ENCODE measurements at places on chromosomes 6 and 20. TPM values are rescaled to one million over a fixed set of nuclear protein-coding genes. Genes with fewer than 3 reads are reported as not detected.

LIN28B gene
- not detected for total RNA-seq

ANKRD66 gene
- not detected for total RNA-seq

LTA gene
- total RNA-seq = not detected

KCNK5 gene
- 110 TPM for total RNA-seq

DEFB114 gene
- not detected for total RNA-seq

SSTR4 gene
- total RNA-seq = not detected

DNA sequence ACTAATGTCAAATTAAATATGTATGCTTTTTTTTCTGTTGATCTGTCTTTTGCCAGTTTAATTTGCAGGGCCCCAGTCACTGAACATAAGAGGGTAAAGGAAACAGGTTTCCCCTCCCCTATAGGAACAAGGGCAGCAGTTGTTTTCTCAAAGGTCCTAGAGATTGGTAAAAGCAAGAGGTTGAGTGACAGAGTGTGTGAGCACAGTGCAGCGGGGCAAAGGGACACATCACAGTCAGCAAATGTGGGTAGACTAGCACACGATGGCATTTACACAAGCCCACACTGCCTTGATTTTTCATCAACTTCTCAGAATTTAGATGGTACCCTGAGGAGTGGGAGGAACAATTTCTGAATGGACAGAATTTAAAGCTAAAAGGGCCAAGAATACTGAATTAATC lies 138.7 kb upstream of the MYLIP start:
- no peak for DNase-seq

- no peak for DNase-seq
Measured at GRCh38 chr6:165637586-165637985, 25.5 kb downstream of the PDE10A start.

SLC32A1 gene
- total RNA-seq = not detected

GRCh38 chr6:83862776-83863471 lies 3.4 kb downstream of the CYB5R4 start:
- DNase-seq = no peak

- DNase-seq = no peak
Measured at GRCh38 chr20:59966428-59966827, 8.2 kb downstream of the CDH26 start.

DNA sequence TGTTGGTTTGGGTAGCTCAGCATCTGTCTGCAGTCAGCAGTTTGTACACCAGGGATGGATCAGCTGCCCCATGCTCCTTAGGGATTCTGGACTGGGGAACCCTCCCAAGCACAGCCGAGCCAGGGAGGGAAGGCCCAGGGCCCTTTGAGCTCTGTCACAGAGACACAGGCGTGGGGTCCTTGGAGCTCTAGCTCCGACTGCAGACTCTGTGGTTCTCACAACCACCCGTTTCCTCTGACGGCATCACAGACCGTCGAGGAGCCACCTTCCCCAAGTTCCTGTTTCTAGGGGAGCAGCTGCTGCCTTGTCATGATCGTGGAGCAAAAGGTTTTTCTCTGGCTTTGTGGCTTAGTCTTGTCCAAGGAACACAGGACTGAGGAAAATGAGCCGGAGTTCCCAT lies at the start of gene SLA2:
Gene SLA2 (minus strand): TSS at position 199 of the 400 bp plus-strand sequence. CDS start 4,861 bp downstream, outside the sequence.
- DNase-seq = peak; percentile 80

DNA sequence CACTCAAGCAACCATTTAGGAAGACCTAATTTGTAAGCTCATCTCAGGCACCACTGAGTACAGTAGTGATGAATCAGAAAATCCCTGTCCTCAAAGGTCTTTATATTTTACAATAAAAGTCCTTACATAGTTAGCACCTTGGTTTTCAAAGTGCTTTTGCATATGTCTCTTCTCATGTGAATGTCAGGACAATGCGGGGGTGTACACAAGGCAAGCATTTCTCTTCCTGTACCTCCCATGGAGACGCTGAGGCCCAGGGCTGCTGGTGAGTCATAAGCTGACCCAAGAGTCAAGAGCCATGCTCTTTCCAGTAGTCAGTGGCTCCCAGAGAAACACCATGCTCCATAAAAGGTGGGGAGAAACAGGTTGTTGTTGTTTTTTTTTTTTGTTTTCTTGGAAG lies 174.0 kb downstream of the GJA10 start:
- DNase-seq = no peak

MTCH1 gene
- total RNA-seq = 164 TPM

- DNase-seq = no peak
Measured at GRCh38 chr6:168528474-168529095, 87.6 kb downstream of the SMOC2 start.

OVOL2 gene
- total RNA-seq = 27.2 TPM

DNA sequence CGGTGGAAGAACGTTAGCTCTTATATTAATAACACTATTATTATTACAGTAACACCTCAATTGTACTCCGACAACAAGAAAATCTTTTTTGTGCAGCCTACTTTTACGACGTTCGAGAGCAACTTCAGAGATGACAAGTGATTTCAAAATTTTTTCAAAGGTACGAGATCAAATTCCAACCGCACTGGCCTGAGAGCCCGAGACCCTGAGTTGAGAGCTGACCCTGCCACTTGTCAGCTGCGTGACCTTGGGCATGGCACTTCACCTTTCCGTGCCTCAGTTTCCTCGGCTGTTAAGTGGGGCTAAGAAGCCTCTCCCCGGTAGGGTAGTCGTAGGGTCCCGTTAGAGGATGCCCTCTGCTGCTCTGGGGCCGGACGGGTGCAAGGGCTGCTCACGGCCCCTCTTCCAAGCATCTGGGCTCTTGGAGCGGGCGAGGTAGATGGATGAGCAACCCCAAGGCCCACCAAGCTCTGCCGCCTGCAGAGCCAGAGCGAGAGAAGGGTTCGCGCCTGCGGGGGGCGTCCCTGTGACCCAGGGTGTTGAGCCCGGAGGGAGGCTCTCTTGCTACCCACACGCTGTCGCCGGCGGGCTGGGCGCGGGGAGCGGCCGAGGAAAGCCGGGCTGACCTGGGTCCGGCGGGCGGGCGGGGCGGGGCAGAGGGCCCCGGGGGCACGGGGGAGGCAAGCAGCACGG lies 510 bp downstream of the NDRG3 start:
- DNase-seq = no peak

DPPA5 gene
- not detected for total RNA-seq

BHLHE23 gene
- total RNA-seq = not detected
